T-cell (primary cell): ENCODE measurements at places on chromosomes 4 and X. TPM values are rescaled to one million over a fixed set of nuclear protein-coding genes. Genes with fewer than 3 reads are reported as not detected.

Gene GPM6B
- total RNA-seq, result 0.35 TPM

Gene SPANXA1
- total RNA-seq, result not detected

Gene KLHL34
- 2.7 TPM for total RNA-seq

Gene BEX1
- total RNA-seq, result 0.45 TPM

Gene MAGEC2
- total RNA-seq, result not detected

Gene KLHL2
- total RNA-seq, result 21.1 TPM

Gene DCLK2
- total RNA-seq, result not detected

Gene FGB
- not detected for total RNA-seq

Gene ASB5
- total RNA-seq, result not detected

- no peak for DNase-seq
These were observed 26.8 kb upstream of the GRXCR1 start for GRCh38 chr4:42865572-42866189.

DNA sequence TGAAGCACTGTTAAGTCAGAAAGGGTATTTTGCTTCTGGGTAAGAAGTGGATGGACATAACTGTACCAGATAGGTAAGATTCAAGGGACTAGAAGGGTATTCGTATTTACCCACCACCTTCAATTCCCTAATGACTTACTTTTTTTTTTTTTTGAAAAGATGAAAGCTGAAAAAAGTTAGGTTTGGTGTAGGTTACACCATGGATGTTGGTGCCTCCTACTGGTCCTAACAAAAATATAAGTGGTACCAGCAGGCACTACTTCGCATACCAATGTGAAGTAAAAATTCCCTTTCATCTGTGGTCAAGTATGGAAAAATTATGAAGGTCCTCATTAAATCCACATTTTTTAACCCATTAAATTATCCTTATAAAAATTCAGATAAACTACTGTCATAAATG is 7.2 kb downstream of the ANKRD17 start:
- DNase-seq, result no peak

GRCh38 chrX:66544181-66544580 is 94.7 kb downstream of the EDA2R start:
- DNase-seq, result no peak

DNA sequence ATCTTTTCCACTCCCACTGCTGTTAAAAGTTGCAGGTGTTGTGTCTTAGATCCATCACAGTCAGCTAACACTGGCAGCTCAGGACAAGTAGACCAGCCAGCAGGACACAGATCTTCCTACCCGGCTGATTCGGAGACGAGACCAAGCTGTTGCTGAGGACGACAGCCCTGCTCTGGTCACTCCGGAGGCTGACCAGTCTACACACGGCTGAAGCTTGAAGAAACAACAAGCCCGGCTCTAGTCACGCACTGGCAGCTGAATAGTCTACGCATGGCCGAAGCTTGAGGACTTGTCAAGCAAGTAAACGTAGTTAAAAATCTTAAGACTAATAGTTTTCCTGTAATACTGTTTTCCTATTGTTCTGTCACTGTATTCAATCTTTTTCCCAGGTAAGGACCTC is 1.8 kb downstream of the ACOX3 start:
- DNase-seq, result no peak

- DNase-seq, result no peak
These were observed 97.3 kb downstream of the DDX60 start for GRCh38 chr4:168221301-168221700.

DNA sequence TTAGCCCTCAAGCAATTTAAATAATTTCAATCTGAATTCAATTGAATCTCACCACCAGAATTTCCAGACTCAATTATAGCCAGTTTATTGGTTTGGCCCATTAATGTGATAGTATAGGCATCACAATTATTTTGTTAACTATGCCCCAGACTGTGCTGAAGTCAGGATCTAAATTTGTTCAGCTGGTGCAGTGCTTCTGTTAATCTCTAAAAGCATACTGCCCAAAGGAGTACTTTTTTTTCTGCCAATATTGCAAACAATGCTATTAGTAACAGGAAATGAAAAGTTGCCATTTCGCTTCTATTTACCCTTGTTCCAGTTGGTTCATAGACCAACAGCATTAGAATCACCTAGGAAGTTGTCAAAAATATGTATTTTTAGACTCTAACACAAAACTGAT is 171.0 kb downstream of the GPM6A start:
- DNase-seq, result no peak

DNA sequence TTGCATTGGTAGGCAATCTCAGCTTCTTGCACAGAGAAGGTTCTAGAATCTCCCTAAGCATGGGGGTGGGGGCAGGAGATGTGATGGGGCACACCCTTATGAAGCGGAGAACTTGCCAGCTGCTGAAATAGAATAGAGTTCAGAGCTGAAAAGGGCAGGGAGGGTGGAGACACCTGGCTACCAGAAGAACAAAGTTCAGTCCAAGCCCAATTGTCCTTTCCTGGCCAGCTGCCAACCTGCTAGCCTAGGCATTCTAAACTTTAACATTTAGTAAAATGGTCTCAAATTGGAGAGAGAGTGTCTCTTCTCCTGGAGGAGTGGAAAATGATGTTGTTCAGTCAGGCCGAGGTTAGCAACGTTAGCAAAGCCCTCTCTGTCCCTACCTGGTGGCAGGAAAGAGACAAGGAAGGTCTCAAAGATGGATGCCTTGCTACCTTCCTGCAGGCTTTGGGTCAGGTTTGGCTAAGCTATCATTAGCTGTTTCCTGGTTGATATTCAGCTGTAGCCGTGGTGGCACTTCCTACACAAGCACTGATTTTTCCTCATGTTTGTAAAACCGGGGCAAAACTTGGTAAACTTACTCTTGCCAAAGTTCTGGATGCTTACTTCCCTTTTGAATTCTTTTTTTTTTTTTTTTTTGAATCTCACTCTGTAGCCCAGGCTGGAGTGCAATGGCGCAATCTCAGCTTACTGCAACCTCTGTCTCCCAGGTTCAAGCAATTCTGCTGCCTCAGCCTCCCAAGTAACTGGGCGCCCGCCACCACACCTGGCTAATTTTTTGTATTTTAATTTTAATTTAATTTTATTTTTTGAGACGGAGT is 34.7 kb upstream of the NYX start:
- DNase-seq, result no peak

DNA sequence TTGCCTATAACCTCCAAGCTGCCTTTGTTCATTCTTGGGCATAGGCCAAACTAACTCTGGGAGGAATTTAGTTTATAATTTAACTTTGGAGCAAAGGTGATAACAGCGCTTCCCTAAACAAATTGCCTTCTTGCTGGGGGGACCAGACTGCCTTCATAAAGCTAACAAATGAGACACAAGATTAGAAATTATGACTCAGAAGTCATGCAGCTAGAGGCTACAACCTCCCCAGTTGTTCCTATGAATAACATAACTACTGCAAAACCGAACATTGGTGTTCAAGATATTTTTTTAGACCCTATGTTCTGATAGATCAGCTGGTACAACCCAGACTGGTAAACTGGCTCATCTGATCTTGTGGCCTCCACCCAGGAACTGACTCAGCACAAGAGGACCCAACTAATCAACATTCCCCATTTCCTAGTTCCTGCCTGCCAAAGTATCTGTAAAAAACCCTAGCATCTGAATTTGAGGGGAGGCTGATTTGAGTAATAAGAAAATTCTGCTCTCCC is 22.0 kb upstream of the TMPRSS11B start:
- DNase-seq, result no peak

GRCh38 chr4:184237612-184238011 is 19.9 kb upstream of the ENPP6 start:
- DNase-seq, result no peak

- no peak for DNase-seq
These were observed 188.4 kb upstream of the ANK2 start for GRCh38 chr4:112860830-112861690.

DNA sequence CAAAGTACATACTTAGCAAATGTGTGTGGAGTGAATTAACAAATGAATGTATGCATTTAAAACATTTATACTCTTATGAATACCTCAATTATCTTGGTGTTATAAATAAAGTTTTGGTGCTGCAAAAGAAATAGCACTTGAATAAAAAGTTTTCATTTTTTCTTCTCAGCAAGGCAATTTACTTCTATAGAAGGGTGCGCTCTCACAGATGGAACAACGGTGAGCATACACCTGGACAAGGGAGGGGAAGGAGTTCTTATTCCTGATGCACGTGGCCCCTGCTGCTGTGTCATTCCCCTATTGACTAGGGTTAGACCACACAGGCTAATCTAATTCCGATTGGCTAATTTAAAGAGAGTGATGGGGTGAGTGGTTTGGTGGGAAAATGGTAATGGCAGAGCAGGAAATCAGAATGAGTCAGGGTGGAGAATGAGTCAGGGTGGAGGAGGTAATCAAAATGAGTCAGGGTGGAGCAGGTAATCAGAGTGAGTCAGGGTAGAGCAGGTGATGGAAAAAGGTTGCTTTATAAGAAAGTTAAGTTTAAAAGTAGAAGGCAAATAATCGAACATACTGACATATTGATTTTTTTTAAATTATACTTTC is 28.2 kb upstream of the PGK1 start:
- no peak for DNase-seq

- no peak for DNase-seq
These were observed 215.3 kb upstream of the AR start for GRCh38 chrX:67328476-67328875.

DNA sequence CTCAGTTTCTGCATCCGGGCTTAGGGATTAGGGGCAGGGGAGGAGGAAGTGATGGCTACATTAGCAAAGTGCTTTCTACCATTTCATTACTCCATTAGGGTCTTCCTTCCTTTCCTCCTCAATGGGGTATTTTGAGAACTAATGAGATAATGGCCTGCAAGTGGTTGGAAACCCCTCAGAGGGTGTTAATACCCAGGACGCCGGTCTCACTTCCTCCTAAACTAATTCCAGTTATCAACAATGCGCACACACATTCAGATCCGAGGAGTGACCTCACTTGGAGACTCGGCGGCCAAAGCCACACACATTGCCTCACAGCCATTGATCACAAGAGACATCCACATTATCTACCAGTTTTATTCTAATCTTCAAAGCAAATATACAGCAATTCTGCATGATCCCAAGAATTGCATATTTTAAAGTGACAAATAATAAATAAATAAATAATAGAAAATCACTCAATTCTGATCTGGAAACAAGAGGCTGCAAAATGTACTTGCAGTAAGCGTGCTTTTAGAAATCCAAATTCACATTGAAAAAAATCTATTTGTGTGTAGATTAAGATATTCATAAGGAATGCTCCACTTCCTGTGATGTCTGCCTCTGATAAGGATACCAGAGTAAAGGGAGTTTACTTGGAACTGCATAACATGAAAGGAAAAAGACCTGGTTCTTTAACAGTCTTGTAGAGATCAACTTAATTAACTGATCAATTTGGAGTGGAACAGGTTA is 329.1 kb downstream of the FBXW7 start:
- no peak for DNase-seq

- no peak for DNase-seq
These were observed 63.4 kb downstream of the PTTG2 start for GRCh38 chr4:38023347-38024205.

- DNase-seq, result no peak
These were observed 109.7 kb downstream of the SHROOM3 start for GRCh38 chr4:76544725-76545124.

DNA sequence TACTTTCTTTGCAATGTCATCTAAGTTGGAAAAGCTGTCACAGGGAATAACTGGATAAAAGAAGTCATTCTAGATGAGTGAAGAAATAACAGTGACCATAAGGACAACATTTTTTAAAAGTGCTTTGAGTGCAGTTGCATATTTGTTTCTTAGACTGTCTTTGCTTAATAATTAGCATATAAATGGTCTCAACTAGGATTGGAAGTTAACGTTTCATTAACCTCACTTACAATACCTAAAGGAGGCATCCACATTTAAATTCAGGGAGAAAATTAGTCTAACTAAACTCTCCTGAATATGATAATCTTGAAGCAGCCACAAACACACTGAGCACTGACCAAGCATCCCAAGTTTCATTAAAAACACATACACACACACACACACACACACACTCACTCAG is 780.7 kb downstream of the PCDH18 start:
- DNase-seq, result no peak

DNA sequence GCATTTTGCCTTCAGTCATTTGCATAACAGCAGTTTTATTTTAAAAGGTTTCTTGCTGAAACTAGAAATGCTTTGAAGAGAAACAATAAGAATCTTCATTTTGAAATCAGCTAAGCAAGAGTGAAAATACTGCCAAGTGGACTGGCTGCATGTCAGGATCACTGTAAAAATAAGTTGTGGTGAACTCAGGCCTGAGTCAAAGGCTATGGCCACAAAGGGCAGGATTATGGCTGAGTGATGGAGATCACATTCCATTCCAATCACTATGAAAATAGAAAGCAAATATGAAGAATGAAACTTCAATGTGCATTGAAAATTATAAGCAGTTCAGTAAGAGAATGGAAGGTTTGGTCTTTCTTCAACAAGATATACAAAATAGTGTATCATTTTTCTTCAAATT is 224.5 kb downstream of the PCDH18 start:
- DNase-seq, result no peak

DNA sequence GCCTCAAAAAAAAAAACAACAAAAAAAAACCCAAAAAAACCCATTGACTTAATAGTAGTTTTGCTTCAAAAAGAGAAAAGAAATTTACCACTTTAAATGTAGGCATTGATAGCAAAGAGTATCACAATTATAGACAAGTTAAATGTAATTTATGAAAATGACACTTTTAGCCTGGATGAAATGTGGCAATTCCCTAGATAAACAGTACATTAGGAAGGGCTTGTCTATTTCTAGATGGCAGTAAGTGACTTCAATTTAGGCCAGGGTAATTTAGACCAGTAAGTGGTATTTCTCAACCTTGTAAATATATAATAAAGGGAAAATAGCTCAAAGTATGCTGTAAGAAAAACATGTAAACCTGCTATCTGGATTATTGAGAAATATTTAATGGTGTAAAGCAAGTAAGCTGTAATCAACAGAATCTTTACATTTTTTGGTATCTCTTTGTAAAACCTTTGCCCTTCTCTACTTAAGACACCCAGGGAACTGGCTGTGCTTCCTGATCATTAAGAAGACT is 103.7 kb upstream of the RAPGEF2 start:
- no peak for DNase-seq

GRCh38 chr4:97317671-97318070 is 825.6 kb downstream of the STPG2 start:
- DNase-seq, result no peak

GRCh38 chr4:142809559-142809958 is 36.5 kb downstream of the INPP4B start:
- DNase-seq, result no peak

DNA sequence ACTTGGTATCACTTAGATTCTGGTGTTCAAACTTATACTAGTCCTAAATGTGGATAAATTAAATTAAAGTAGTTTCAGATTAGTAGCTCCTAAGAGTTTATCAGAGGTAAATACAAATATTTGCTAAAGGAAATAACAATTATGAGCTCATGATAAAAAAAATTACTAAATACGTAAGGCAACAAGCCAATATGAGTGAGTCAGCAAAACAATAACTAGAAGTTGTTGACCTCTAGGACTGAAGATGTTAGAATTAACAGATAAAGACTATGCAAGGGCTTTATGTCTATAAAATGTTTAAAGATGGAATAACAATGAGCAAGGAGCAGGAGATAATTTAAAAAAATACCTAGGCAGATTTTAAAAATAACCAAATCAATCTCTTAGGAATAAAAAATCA is 195.8 kb downstream of the CLCN4 start:
- no peak for DNase-seq

- DNase-seq, result no peak
These were observed 30.9 kb upstream of the CDKN2AIP start for GRCh38 chr4:183413234-183414200.

- no peak for DNase-seq
These were observed 18.4 kb downstream of the NMU start for GRCh38 chr4:55617587-55618197.

- DNase-seq, result no peak
These were observed 643.8 kb upstream of the FTHL17 start for GRCh38 chrX:31715675-31716074.
